ENCODE measurements at places on chromosomes 4 and X.
A peak's percentile ranks its signal among the peaks of the same experiment; 100 is the strongest.

DNA sequence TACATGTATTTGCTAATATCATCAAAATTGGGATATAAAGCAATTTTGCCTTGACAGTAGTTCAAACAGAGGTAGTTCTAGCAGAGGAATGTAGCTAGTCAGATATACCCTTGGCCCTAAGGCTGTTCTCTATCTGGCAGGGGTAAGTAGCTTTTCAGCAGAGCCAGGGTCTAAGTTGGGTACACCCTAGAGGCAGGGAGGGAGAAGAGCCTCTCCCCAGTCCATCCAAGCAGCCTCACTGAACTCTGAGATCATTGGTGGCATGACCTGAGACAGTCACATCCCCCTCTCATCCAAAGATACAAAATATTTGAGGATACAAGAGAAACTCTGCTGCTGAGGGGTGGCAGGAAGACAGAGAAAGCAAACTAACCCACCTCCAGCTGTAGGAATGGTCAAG is 343.7 kb downstream of the DHX15 start:
- no peak for DNase-seq

GRCh38 chr4:52840531-52841370 is 21.4 kb upstream of the RASL11B start:
- no peak for DNase-seq

- no peak for DNase-seq
Observed at GRCh38 chr4:101818362-101818761, 27.8 kb downstream of the BANK1 start.

- no peak for DNase-seq
Observed at GRCh38 chrX:47080215-47080914, 2.1 kb downstream of the RGN start.

GRCh38 chr4:81432825-81433224 is 38.9 kb downstream of the RASGEF1B start:
- DNase-seq: no peak

- no peak for DNase-seq
Observed at GRCh38 chr4:66169341-66169740, 499.1 kb upstream of the EPHA5 start.

GRCh38 chrX:106670631-106671030 is 55.9 kb upstream of the RNF128 start:
- DNase-seq: no peak

DNA sequence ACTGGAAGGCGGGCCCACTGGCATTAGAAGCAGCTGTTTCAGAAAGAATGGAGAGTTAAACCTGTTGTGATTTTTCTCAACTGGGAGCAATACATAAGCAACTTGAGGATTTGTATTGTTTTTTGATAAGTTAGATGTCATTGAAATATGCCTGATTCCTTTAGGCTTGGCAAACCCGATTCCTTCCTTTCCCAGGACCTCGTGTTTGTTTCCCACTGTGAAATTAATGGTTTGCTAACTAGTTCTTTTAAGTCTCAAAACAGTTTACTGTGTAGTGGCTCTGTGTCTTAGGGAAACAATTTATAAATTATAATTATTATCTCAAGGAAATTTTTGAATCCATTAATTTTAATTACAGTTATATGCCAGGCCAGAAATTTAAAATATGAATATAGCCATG is 218.0 kb downstream of the DCTD start:
- DNase-seq: no peak

- no peak for DNase-seq
Observed at GRCh38 chr4:1666391-1666790, 17.7 kb downstream of the FAM53A start.

DNA sequence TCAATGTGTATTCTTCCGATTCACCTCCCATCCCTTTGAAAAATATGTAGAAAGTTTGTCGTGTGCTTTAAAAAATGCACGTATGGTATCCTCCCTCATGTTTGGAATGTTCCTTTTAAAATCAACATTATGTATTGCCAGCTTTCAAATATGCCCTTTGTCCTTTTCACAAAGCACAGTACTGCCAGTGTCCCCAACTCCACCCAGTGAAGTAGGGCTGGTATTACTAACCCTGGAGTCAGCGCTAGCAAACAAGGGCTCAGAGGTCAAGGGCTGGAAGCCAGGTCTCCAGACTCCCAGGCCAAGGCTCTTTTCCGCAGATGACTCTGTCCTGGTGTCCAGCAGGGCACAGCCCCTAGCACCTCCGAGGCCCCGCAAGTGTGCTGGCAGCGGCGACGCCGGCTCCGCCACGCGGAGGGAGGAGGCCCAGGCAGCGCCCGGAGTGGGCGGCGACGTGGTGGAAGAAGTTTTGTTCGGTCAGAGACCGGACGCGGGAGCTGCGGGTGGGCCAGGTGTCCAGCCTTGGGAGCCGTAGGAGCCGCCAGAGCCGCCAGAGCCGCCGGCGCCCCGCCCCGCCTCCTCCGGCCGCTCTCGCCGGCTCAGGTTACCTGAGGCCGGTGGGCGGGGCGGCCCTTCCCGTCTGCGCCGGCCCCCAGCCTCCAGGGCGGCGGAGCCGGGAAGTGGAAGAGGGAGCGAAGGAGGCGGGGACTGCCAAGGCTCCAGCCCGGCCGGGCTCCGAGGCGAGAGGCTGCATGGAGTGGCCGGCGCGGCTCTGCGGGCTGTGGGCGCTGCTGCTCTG is at the start of gene IL13RA1:
Gene IL13RA1, plus strand, starts transcription at position 720 of the 799 bp plus-strand sequence. Its CDS starts 33 bp downstream, at position 753.
- no peak for DNase-seq

DNA sequence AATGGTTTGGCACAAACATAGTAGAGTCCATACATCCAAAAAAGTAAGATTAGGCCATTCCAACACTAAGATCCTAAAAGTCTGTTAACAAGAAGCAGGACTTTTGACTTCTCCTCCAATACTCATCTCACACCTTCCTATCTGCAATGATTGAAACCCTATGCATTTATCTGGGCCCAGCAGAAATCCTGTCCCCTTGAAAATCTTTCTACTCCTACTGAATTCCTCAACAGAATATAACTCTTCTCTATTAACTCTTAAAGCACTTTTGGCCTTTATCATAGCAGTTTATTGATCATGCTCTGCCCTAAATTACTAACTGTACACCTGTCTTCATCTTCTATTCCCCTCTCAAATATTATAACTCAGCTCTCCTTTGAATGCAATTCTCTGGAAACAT is 4.6 kb downstream of the G3BP2 start:
- no peak for DNase-seq

- peak; percentile 56 for DNase-seq
Observed at GRCh38 chr4:110193822-110194761, 4.3 kb downstream of the ELOVL6 start.

- DNase-seq: no peak
Observed at GRCh38 chrX:133880032-133880443, 105.4 kb downstream of the GPC3 start.

Measured in central memory CD8-positive, alpha-beta T cell (primary cell).